ENCODE measurements at places on chromosomes 11 and 22. TPM values are rescaled to one million over a fixed set of nuclear protein-coding genes. Genes with fewer than 3 reads are reported as not detected.
A peak's percentile ranks its signal among the peaks of the same experiment; 100 is the strongest.

Gene GDPD4
- not detected for total RNA-seq

- peak; percentile 86 for DNase-seq
Measured at GRCh38 chr11:66745356-66746235, 16.6 kb upstream of the SPTBN2 start.

DNA sequence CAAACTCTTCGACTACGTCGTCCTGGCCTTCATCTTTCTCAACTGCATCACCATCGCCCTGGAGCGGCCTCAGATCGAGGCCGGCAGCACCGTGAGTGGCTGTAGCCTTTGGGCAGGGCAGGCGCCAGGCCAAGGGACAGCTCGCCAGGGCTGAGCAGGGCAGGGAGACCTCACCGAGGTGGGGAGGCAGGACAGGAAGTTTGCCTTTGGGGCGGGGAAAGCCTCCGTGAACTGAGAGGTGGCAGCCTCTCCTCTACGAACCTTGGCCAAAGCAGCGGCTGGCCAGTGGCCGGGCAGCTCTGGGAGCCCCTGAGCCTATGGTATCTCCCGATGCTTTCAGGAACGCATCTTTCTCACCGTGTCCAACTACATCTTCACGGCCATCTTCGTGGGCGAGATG lies 93.2 kb downstream of the CACNA1I start:
- no peak for DNase-seq

GRCh38 chr11:73295241-73295995 lies 12.7 kb upstream of the ARHGEF17 start:
- DNase-seq, result peak; percentile 65

Gene TUBA8
- total RNA-seq, result not detected

Gene NRGN
- total RNA-seq, result 0.67 TPM

- no peak for DNase-seq
Measured at GRCh38 chr11:4190098-4190497, 95.5 kb downstream of the RRM1 start.

Gene SCGB1D2
- not detected for total RNA-seq

- no peak for DNase-seq
Measured at GRCh38 chr11:76977791-76978190, 56.4 kb upstream of the B3GNT6 start.
